ENCODE measurements at places on chromosomes 13 and 19. TPM values are rescaled to one million over a fixed set of nuclear protein-coding genes. Genes with fewer than 3 reads are reported as not detected.

CIRBP gene
- total RNA-seq: 402 TPM

AMER2 gene
- total RNA-seq: 0.04 TPM

CEACAM4 gene
- total RNA-seq: not detected

MAG gene
- 2.6 TPM for total RNA-seq

PHF11 gene
- total RNA-seq: 15.6 TPM

STXBP2 gene
- 1.6 TPM for total RNA-seq

CPT1C gene
- total RNA-seq: 5.4 TPM

SYCN gene
- total RNA-seq: not detected

COMMD6 gene
- 282 TPM for total RNA-seq

TPTE2 gene
- 0.09 TPM for total RNA-seq
